Hematopoietic multipotent progenitor cell (in vitro differentiated cells): ENCODE measurements at places on chromosomes 5 and 9.

DNA sequence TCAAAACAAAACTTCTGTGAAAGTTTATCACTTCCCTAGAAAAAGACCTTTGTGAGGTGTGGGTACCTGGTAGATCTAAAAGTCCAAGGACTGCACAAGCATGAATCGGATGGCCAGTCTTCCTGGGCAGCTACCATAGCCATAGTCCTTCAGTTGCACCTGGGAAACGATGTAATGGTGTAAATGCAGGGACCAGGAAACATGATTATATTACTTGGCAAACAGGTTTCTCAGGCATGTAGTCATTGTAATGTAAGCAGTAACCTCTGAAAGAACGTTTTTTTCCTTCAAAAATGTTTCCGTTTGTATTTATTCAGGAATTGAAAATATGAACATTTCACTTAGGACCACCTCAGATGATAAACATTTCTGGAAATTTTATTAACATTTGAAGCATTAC, 433.4 kb downstream of the DTWD2 start:
- no peak for DNase-seq

GRCh38 chr9:18261181-18261580, 212.8 kb upstream of the ADAMTSL1 start:
- DNase-seq = no peak

DNA sequence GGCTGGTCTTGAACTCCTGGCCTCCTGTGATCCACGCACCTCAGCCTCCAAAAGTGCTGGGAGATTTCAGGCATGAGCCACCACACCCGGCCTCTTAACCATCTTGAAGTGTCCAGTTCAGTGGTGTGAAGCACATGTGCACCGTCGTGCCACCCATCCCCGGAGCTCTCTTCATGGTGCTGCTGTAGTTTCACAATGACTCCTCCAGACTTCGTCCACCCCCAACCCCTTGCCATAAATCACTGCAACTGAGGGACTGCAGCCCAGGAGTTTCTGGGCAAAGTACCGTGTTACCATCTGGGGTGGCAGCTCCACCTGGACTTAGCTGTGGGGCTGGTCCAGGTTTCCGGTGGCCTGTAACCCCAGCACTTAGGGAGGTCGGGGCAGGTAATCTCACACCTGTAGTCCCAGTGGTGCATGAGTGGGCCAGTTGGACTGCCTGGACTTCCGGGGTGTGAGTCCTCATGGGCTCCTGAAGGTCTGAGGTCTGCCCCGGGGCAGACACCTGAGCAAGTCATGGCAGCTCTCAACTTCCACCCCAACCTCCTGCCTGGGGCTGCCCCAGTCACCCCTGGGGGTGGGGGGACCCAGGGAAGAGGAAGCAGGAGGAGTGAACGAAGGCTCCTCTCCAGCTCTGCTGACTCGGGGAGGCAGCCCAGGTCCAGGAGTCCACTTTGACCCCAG, 6.6 kb upstream of the N4BP3 start:
- DNase-seq = no peak

DNA sequence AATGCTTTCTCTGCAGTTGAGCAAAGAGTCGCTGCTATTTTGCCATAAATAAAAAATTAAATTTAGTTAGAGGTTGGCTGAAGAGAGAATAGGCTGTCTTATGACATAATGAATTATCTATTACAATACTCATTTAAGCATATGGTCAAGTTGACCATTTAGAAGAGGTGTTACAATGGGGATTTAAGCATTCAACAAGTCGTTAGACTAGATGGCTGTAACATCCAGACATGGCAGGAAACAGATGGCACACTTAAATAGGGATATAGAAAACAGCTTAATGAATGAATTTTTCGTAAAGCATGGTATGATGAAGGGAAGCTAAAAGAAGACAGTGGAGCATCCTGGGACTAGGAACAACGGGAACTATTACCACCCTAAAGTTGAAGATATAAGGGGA, 160.3 kb upstream of the PTPRD start:
- DNase-seq = no peak

- no peak for DNase-seq
Measured at GRCh38 chr9:129655154-129655553, 10.3 kb upstream of the PRRX2 start.

GRCh38 chr5:170562875-170563228, 59.0 kb downstream of the KCNIP1 start:
- no peak for DNase-seq

- DNase-seq = no peak
Measured at GRCh38 chr9:35564658-35565061, 40.4 kb upstream of the TESK1 start.

DNA sequence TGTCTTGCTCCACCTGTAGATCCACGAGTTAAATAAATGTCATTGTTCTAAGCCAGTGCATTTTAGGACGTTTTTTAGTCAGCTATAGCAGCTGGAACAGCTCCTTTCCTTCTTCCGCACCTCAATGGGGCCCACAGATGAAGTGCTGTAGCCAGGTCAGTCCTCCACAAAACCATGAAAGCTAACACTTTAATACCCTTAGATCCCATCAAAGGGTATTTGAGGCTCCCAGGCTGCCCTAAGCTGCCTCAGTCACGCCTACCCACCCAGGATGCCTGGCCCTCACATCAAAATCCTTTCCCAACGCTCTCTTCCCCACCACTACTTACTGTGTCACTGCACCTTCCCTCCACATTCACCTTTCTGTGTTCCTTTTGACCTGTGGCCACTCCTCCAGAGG, 44.1 kb upstream of the ACO1 start:
- DNase-seq = no peak

DNA sequence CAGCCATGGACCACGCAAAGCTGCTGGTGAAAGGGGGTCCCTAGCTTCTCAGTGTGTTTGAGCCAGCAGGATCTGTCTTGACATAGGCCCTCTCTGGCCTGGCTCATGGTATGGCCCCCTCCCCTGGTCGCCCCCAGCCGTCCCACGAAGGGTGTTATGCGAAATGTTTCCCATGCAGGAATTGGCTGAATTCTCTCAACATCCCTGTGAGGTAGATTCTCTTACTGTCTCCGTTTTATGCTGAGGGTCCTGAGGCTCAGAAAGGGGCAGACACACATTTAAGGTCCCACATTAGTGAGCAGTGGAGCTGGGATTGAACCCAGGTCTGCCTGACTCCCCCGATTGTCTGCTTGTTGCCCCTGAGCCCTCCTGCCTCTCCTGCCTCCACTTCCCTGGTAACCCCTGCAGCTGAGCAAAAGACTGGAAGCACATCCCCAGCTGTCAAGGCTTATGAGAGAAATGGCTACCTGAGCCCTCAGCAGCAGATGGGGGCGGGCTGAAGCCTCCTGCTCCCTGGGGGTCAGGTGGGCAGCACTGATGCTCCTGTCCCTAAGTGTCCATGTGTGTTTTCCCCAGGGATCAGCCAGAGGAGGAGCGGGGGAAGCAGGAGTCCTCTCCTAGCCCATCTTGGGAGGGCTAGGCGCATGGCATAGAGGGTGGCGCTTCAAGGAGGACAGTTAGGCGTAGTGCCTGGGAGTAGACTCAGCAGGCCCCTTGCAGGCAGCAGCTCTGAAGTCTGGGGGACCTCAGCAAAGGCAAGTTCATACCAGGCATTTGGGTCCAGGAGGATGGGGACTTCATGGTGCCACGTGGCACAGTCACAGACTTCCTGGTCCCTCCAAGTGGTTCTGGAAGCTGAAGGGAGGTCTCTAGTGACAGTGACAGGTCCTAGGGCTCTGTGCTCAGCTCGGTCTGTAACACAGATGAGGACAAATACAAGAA, 49.0 kb upstream of the GARNL3 start:
- no peak for DNase-seq

DNA sequence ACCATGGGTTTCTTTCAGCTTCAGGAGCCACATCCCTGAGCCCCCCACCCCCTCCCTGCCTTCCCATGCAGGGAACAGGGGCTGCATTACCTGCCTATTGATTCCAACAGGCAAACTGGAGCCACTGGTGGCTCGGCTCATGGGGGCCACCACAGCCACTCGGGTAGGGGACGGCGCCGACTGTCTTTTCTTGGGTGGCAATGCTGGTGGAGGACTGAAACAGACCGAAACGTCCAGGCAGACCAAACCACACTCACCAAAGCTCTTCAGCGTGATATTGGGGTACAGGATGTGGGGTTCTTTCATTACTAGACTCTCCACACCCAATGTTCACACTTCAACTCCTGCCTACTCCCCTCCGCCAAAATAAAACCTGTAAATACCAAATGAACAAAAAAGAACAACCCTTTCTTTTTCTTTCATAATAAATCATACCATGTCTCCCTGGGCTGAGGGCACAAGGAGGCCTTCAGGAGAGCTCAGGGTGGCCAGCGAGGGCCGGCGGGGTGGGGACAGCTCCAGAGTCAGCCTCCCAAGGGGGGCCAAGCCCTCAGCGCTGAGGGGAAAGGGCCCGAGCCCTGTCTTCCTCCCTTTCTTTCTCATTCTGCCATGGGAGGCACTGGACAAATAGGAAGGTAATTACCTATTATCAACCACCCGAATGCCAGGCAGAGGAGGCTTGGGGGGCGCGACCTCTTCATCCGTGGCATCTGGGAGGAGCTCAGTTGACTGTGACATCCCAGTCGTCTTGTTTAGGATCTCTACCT, 83.3 kb downstream of the PRRT1B start:
- no peak for DNase-seq

DNA sequence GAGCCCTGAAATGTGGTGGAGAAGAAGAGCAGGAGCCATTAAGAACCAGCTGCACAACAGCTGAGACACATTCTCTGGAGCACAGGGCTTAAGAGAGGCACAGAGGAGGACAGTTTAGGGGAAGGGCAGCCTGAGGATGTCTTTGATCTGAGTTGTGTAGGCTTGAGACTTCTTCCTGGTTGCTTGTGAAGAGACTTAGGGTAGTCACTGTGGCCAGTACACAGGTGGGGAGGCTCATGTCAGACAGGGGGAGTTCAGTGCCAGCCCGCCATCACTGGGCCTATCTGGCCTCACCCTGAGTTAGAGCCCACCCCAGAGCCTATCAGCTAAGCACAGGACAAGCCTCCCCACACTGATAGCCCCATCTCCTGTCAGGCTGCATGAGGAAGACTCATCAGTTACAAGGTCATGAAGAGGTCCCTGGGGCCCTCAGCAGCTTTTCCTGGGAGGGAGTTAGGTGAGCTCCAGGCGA, 19.8 kb downstream of the SLC22A4 start:
- no peak for DNase-seq

- no peak for DNase-seq
Measured at GRCh38 chr5:73501406-73501805, 3.2 kb downstream of the BTF3 start.

DNA sequence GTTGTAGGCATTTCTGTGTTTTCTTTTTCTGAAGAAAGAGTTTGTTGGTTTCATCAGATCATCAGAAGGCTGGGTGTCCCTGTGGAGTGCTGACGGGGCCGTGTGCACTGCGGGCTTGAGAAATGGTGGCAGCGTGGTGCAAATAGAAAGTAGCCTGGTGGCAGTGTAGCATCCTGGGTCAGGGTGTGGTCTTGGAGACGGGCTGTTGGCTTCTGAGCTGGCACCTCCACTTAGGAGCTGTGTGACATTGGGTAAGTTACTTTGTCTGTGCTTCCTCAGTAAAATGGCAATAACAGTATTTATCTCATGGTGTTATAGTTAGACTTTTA, 10.0 kb upstream of the NDST1 start:
- DNase-seq = no peak

DNA sequence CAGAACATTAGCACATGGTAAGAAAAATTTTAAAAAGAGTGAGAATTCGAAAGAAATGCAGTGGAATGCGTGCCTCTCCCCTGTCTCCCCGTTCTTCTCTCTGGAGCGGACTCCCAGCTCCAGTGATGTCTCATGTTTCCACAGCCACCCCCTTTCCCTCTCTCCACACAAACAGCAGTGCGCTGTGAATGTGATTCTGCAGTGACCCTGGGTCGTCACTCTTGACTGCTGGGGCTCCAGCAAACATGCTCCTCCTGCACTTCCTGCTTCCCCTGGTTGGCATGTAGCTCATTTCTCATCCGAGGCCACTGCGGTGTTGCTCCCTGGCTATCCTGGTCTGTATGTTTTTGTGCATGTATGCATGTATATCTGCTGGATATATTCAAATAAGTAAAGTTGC, 13.3 kb downstream of the PHF2 start:
- DNase-seq = no peak

DNA sequence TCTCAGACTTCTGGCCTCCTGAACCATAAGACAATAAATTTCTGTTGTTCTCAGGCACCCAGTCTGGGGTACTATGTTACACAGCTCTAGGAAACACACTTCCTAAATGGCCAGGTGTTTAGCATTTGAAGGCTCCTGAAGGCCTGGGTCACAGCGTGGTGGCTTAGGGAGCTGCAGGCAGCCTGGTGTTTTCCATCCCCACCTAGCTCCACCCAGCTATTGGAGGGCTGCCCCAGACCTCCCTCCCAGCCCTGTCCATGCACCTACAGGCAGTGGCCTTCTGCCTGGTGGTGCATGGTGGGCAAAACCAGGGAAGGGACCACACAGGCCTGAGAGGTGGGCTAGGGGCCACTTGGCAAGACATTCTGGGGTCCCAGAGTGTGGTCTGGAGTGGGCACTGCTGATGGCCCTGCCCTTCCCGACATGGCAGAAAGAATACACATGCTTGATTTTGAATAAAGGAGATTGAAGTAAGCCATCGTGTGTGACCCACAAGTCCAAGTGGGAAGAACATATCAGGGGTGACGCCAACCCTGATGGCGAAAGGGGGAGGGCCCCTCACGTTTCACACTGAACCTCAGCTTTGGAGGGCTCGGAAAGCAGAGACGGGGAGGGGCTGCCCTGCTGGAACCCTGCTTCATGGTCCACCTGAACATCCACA, 1.3 kb upstream of the SUSD3 start:
- DNase-seq = no peak

DNA sequence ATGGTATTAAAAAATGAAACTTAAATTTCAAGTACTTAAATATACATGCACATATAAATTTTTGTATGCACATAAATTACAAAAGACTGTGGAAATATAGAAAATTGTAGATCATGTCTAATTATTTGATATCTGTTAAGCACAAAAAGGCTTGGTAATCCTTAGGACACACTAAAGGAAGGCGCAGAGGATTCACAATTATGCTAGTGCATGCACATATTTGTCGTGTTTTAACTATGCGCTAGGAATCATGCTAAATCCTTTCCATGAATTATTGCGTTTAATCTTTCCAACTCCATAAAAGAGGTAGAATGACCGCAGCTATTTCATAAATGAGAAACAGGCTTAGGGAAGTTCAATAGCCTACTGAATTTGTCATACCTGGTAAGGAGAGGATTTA, 244.1 kb upstream of the ITGA1 start:
- no peak for DNase-seq
